Calu3 (cell line): ENCODE measurements at places on chromosomes 6 and 20.

GRCh38 chr20:61120595-61121515, 131.2 kb upstream of the CDH4 start:
- peak; percentile 66 for DNase-seq

GRCh38 chr6:156957931-156958547, 180.9 kb downstream of the ARID1B start:
- DNase-seq = no peak

GRCh38 chr6:170480050-170480692, 72.9 kb downstream of the PSMB1 start:
- DNase-seq = no peak

GRCh38 chr6:144248476-144249301, 36.4 kb upstream of the UTRN start:
- DNase-seq = no peak

DNA sequence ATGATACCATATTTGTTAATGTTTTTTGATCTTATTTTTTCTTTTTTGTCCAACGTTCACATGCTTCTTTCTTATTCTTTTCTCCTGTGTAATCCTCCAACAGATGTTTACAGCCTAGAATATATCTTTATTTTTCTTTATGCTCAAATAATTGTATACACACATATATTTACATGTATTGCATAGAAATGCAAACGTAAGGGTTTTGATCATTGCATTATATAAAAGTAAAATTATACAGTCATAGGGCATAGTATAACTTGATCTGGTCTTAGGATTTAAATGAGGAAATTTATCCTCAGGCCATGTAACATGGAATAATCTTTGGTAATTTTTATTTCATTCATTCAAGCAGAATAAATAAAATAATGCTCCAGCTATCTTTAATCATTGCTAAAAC, 84.9 kb upstream of the EEF1E1 start:
- DNase-seq = no peak

GRCh38 chr20:38197217-38197616, 32.1 kb upstream of the TGM2 start:
- DNase-seq = no peak

DNA sequence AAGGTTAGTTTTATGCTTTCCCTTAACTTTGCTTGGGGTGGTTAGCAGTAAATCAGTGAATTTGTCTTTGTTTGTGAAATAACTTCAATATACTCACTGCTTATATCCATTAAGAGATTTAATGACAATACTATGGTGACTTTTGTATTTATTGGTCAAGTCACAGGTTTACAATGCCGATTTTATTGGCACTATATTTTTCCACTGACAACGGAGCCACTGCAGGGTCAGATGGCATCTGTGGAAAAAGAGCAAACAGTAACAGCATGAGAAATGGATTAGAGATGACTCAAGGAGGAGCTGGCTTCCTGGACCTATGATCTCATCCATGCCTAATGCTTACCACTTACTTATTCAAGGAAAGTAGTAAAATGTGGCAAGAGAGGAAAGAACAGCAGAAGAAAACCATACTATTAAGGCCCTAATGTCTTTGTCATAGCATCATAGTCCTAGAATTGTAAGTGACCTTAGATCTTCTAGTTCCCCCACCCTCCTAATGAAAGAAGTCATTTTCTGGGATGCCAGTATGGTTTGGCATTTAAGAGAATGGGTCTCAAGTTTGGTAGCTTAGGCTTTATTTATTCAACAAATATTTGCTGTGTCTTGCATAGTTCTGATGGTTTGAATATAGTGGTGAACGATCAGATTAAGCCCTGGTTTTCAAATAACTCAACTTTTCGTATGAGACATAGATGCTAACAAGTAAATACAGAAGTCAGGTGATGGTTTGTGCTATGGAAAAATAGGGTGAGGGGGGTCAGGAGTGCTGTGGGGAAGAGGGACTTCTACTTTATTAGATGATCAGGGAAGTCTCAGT, 18.5 kb downstream of the RNF144B start:
- DNase-seq = no peak

GRCh38 chr20:12113468-12114371, 196.0 kb downstream of the BTBD3 start:
- DNase-seq = peak; percentile 49

- no peak for DNase-seq
Observed at GRCh38 chr6:30002871-30003270, 58.2 kb upstream of the POLR1H start.

GRCh38 chr6:167528239-167528638, 203.4 kb downstream of the TTLL2 start:
- DNase-seq = no peak

DNA sequence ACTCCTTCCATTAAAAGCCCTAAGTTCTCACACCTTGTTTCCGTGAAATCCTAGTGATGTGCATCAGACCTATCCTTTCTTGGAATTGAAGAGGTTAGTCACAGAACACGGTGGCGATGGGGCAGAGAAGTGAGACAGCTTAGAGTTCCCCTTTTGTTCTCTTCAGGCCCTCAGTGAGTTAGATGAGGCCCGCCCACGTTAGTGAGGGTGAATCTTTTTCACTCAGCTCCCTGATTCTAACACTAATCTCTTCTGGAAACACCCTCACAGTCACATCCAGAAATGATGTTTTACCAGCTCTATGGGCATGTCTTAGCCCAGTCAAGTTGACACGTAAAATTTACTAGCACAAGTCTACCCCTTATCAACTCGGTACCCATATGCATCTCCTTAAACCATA, 172.7 kb upstream of the NOX3 start:
- no peak for DNase-seq

DNA sequence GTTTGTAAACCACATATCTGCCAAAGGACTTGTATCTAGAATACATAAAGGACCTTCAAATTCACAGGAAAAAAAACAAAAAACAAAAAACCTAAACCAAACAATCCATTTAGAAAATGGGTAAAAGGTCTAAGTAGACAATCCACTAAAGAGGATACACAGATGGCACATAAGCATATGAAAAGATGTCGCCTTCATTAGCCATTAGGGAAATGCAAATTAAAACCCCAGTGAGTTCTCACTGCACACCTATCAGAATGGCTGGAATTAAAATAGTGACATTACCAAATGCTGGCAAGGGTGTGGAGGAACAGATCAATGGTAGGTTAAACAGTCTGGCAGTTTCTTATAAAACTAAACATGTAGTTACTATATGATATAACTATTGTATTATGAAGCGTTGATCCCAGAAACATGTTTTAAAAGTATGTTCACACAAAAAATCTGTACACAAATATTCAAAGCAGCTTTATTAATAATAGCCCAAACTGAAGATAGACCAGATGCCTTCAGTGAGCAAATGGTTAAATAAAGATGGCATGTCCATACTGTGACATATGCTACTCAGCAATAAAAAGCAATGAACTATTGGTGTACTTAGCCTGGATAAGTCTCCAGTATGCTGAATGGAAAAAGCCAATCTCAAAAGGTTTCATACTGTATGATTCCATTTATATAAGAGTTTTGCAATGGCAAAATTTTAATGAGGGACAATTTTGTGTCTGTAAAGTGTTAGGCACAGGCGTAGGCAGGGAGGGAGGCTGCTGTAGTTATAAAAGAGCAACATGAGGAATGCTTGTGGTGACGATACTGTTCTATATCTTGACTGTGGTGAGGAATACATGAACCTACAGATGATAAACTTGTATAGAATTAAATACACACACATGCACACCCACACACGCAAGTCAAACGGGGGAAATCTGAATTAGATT, 43.9 kb downstream of the PLCB1 start:
- DNase-seq = no peak

DNA sequence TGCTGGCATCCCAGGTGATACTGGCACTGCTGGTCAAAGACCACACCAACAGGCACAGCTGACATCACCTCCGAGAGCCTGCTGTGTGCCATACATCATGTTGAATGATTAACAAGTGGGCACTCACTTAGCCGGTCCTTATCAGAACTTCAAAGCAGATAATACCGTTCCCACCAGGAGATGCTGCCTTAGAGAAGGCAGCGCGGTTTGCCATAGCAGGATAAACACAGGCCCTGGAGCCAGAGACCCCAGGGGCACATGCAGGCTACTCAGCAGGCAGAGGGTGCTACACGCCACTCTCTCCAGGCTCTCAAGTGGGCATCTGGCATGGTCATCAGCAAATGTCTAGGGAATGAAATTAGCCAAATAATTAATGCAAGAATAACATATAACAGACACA, 86.5 kb upstream of the CST7 start:
- DNase-seq = no peak

GRCh38 chr20:48012401-48012974, 227.2 kb upstream of the SULF2 start:
- peak; percentile 54 for DNase-seq

- DNase-seq = no peak
Observed at GRCh38 chr20:54291339-54292010, 83.6 kb downstream of the PFDN4 start.

- DNase-seq = no peak
Observed at GRCh38 chr20:62606551-62607201, 35.6 kb upstream of the SLCO4A1 start.

GRCh38 chr6:71040043-71040442, 83.2 kb upstream of the B3GAT2 start:
- no peak for DNase-seq

- no peak for DNase-seq
Observed at GRCh38 chr6:41318261-41318653, 17.2 kb upstream of the NCR2 start.

DNA sequence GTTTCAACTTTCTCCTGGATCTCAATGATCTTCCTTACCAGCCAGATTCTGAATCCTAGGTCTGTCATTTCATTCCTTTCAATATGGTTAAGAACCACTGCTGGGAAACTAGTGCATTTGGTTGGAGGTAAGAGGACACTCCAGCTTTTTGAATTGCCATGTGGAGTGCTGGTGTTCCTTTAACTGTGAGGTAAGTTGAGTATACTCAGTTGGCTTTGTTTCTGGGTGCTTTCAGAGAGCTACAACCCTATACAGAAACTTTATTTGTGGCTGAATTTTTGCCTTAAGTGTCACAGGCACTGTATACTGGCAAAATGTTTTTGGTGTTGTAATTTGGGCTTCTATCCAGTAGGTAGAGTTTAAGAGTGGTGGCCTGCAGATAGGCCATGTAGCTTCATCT, 175.8 kb downstream of the TBC1D32 start:
- DNase-seq = no peak

DNA sequence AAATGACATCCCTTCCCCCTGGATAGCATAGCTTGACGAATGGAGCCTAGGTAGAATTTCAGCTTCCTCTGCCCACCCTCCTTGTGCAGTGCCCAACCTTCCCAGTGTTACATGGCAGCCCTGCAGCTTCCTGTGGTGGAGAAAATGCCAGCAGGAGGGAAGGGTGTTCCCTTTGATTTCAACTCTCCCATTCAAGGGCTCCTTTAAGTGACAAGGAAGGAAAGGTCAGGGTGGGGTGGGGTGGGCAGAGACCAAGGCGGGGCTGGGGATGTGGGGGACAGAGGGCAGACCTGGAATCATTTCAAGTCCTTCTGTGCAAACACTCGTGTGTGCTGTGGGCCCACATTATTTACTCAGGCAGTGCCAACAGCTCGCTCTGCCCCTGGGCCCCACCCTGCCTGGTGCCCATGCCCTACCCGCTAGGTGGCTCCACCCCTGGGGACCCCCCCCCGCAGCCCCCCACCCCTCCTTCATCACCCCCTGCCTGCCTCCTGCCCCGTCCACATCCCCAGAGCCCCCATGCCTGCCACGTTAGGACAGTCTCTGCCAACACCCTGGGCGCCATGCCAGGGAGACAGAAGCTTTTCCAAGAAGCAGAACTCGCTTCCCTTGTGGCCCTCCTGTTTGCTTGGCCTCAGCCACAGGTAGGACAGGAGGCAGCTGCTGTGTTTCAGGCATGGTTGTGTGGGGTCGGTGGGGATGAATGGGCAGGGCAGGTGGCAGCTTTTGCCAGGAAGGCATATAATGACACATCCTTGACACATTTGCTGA, 9.4 kb downstream of the SPDEF start:
- DNase-seq = peak; percentile 83

DNA sequence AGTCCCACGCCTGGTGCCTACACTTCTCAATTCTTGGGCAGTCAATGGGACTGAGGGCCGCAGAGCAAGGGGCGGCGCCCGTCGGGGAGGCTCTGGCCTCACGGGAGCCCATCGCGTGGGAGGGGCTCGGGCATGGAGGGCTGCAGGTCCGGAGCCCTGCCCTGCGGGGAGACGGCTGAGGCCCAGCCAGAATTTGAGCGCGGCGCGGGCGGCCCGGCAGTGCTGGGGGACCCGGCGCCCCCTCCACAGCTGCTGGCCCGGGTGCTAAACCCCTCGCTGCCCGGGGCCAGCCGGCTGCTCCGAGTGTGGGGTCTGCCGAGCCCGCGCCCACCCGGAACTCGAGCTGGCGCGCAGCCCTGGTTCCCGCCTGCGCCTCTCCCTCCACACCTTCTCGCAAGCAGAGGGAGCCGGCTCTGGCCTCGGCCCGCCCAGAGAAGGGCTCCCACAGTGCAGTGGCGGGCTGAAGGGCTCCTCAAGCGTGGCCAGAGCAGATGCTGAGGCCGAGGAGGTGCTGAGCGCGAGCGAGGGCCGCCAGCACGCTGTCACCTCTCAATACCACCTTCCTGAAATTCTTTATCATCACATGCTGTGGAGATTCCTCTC, 58.5 kb downstream of the BAK1 start:
- no peak for DNase-seq
